A549 treated with CORT108297 at 1 μM for 4 hours (cell line): ENCODE measurements at places on chromosomes 5 and 9. TPM values are rescaled to one million over a fixed set of nuclear protein-coding genes. Genes with fewer than 3 reads are reported as not detected.

ACOT12 gene
- 0.16 to 0.35 TPM in 2 of 5 replicates, not detected in the others for total RNA-seq

PLCXD3 gene
- total RNA-seq = 0.17 to 0.37 TPM (median 0.27 TPM) in 5 replicates

FLT4 gene
- total RNA-seq = 3.1 to 4.5 TPM (median 4.2 TPM) in 5 replicates

HTR4 gene
- total RNA-seq = not detected in 5 replicates

IL4 gene
- not detected in 5 replicates for total RNA-seq

CAMK2A gene
- 0.76 to 1.3 TPM (median 0.86 TPM) in 5 replicates for total RNA-seq

QSOX2 gene
- total RNA-seq = 23.6 to 29.8 TPM (median 29.6 TPM) in 5 replicates

MEIKIN gene
- not detected in 5 replicates for total RNA-seq

UBLCP1 gene
- total RNA-seq = 33.1 to 39.9 TPM (median 33.9 TPM) in 5 replicates

IFNW1 gene
- total RNA-seq = not detected in 5 replicates

PCDHGA6 gene
- total RNA-seq = 0.13 to 0.27 TPM (median 0.22 TPM) in 5 replicates

SPINK6 gene
- total RNA-seq = 0.21 to 0.65 TPM (median 0.29 TPM) in 4 of 5 replicates, not detected in the other

KCNV2 gene
- not detected in 5 replicates for total RNA-seq

IFNA21 gene
- total RNA-seq = not detected in 5 replicates

NTRK2 gene
- total RNA-seq = 0.02 to 0.05 TPM (median 0.03 TPM) in 5 replicates

MZB1 gene
- total RNA-seq = 0.09 to 0.47 TPM (median 0.16 TPM) in 3 of 5 replicates, not detected in the others

CEL gene
- 0.50 to 0.75 TPM (median 0.65 TPM) in 5 replicates for total RNA-seq

NDST1 gene
- 49.9 to 71.9 TPM (median 62.0 TPM) in 5 replicates for total RNA-seq

GRIA1 gene
- not detected in 5 replicates for total RNA-seq

MIER3 gene
- total RNA-seq = 5.8 to 10.3 TPM (median 7.8 TPM) in 5 replicates

PWWP2A gene
- total RNA-seq = 8.0 to 11.5 TPM (median 10.7 TPM) in 5 replicates

SPINK5 gene
- not detected in 5 replicates for total RNA-seq

KLF9 gene
- 0.81 to 1.6 TPM (median 1.3 TPM) in 5 replicates for total RNA-seq

SLC24A2 gene
- not detected in 5 replicates for total RNA-seq

NR5A1 gene
- total RNA-seq = 0.03 to 0.06 TPM (median 0.03 TPM) in 4 of 5 replicates, not detected in the other

IGFBPL1 gene
- total RNA-seq = 2.2 to 2.8 TPM (median 2.5 TPM) in 5 replicates
